D341Med (cell line): ENCODE measurements at places on chromosomes 13 and 19.

- no peak for DNase-seq
These were observed 4.0 kb downstream of the PLEKHG2 start for GRCh38 chr19:39416152-39417120.

DNA sequence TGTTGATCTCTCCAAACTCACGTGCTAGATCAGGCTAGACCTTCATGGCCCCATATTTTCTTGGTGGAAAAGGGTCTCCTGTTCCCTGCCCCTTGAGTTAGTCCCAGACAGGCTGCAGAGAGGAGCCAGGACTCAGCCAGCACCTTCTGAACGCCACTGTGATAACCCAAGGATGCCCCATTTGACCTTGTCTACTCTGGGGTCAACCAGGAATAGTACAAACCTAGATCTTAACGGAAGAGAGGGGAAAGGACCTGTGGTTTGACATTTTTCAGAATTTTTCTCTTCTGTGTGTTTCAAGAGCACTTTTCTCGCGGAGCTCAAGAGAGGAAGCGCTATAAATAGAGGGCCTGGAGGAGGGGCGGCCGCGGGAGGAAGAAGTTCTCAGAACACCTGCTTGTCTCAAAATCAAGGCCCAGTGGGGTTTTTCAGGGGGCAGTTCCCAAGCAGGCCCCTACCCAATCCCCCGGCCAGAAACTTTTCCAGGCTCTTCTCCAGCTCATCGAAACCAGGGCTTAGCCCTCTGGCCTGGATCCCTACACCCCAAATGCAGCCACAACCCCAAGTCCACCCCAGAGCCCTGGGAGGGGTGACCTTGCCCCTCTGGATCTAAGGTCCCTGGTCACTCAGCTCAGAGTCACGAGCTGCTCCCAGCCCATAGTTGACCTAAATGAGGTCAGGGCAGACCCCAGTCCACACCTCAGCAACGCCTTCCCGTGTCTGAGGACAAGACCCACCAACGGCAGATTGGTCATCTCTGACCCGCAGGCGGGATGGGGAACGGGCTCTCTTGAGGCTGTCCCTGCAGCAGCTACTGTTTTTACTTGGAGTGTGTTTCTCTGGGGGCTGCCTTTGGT is 75.6 kb upstream of the TM9SF2 start:
- no peak for DNase-seq

- DNase-seq: no peak
These were observed 18.5 kb downstream of the RFXAP start for GRCh38 chr13:36837354-36838092.

GRCh38 chr13:31301119-31301518 is 101.3 kb downstream of the B3GLCT start:
- no peak for DNase-seq

GRCh38 chr13:79258489-79258888 is 147.6 kb downstream of the RBM26 start:
- no peak for DNase-seq

GRCh38 chr13:113103646-113104045 is 1.9 kb upstream of the F7 start:
- DNase-seq: no peak

- no peak for DNase-seq
These were observed 43.1 kb downstream of the LHFPL6 start for GRCh38 chr13:39559847-39560246.
